NCI-H1048 (cell line): ENCODE measurements at places on chromosomes 6 and 20.

- DNase-seq = no peak
These were observed 385.3 kb upstream of the SOX4 start for GRCh38 chr6:21208081-21208795.

DNA sequence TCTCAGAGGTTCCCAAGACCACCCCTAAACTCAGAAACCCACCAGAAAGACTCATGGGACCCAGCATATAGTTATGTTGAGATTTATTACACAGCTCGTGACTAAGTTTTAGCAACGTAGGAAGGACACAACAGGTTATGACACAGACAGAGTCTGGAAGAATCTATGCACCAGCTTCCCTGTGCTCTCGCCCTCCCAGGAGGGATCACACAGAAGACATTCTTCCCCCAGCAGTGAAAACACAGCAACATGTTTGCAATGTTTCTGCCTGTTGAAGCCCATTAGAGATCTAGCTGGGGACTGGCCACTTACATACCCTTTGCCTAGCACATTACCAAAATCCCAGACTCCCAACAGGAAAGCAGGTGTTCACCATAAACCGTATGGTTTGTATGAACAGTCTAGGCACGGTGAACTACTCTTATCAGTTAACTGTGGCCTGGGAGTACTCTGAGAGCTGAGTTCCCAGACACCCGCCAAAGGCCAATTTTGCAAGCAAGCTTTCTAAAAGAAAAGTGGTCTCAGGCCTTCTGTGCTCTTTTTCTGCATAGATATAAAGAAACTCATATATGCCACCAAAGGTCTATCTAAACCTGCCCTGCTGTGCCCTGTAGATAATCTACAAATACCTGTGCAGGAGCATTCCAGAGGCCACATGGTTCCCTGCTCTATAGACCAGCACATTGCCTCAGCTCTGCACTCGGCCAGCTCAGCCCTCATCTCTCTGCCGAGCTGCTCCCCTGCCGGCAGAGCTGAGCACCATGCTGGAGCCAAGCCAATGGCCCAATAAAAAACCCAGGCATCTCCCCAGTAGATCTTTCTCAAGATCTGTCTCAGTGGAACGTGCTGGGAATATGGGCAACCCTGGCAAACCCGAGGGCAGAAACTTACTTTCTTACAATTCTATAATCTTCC lies 69.6 kb upstream of the SMIM28 start:
- DNase-seq = no peak

DNA sequence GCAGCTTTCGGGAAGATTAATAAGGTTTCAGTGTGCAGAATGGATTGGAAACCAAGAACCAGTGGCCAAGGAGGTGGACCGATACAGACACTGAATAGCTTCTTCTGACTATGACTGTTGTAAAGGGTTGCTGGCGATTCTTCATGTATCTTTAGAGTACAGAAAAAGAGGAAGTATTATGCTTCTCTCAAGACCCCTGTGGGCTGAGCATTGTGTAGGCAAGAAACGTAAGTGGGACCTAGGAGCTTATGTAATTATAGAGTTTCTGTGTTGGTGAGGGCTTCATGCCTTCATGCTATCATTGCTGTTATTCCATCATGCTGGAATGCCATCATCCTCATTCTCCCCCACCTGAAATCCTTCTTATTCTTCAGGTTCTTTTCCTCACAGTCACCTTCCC lies 105.4 kb upstream of the AKIRIN2 start:
- DNase-seq = no peak

DNA sequence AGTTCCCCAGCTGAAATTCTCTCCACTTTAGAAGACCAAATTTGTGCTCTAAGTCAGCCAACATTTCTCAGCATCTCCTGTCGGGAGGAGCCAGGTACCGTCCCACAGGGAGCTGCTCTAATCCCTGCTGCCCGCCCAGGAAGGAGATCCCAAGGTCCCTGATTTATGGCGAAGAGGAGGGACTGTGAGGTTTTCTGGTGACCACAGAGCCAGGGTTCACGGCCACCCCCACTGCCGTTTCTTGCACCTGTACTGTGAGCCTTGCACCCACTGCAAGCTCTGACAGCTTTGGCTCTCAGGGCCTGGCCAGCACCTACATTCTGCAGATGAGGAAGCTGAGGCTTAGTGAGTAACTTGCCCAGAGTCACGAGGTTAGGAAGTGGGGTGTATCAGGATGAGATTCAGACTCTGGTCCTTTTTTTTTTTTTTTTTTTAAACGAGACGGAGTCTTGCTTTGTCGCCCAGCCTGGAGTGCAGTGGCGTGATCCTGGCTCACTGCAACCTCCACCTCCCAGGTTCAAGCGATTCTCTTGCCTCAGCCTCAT lies 34.9 kb downstream of the FOXC1 start:
- no peak for DNase-seq

DNA sequence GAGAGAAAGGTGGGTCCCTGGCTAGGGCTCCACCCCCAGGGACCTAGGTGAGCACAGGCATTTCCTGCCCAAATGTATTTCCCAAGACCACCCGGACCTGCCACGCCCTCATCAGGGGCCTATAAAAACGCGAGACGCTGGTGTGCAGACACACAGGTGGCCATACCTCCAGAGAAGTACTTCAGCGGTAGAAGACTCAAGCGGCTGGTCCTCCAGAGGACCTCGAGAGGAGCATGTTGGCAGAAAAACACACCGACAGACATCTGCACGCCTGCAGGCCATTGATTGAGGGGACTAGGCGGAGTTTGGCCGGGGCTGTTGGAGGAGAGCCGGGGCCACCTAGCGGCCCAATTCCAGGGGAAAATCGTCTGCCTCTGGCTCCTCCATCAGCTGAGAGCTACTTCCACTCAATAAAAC lies 695.8 kb upstream of the MMS22L start:
- no peak for DNase-seq

- no peak for DNase-seq
These were observed 34.7 kb downstream of the TMEM242 start for GRCh38 chr6:157288575-157288974.

DNA sequence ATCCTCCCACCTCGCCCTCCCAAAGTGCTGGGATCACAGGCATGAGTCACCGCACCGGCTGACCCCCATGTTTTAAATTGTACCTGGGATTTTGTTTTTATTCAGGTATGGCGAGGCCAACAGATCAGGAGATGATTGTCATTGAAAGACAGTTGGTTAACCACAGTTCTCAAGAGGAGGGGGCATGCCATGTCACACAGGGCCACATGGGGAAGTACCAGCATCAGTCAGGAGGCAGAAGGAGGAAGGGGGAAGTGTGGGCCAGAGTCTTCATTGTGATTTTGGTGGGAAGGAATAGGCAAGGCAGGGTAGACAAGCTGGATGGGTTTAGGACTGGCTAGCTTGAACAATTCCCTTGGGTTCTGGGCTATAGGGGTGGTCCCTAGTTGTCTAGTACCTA lies 9.9 kb upstream of the MMP9 start:
- no peak for DNase-seq

GRCh38 chr6:21781128-21781527 lies 187.6 kb downstream of the SOX4 start:
- no peak for DNase-seq

- DNase-seq = no peak
These were observed 723 bp downstream of the MANEA start for GRCh38 chr6:95578106-95578410.

GRCh38 chr6:124027392-124027791 lies 223.7 kb downstream of the NKAIN2 start:
- DNase-seq = no peak

DNA sequence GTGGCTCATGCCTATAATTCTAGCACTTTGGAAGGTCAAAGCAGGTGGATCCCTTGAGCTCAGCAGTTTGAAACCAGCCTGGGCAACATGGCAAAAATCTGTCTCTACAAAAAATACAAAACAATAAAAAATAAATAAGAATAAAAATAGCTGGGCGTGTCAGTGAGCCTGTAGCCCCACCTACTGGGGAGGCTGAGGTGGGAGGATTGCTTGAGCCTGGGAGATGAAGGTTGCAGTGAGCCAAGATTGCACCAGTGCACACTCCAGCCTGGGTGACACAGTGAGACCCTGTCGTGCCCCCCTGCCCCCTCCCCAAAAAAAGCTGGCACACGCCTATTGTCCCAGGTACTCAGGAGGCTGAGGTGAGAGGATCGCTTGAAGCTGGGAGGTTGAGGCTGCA lies 35.1 kb upstream of the SRPK1 start:
- no peak for DNase-seq

GRCh38 chr6:82959385-82959941 lies 106.2 kb downstream of the UBE3D start:
- no peak for DNase-seq

DNA sequence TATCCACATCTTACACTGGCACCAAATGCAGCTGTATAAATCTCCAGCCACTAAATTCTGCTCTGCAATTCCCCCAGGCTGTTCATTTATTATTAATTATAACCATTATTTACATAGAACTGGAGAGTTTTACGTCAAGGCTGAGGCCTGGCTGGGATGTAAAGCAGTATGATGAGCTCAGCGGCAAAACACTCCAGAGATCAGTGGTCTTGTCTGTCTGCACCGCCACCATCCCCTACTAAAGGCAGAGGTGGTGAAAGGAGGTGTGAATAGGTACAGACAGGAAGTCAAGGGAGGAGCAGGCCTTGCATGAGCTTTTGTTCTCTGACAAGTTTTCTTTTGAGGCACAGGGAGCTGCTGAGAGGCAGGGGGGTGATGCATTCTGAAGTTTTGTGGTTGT lies 159.9 kb upstream of the PCSK2 start:
- DNase-seq = no peak

- DNase-seq = no peak
These were observed 8.0 kb downstream of the SLC18B1 start for GRCh38 chr6:132790450-132790849.

DNA sequence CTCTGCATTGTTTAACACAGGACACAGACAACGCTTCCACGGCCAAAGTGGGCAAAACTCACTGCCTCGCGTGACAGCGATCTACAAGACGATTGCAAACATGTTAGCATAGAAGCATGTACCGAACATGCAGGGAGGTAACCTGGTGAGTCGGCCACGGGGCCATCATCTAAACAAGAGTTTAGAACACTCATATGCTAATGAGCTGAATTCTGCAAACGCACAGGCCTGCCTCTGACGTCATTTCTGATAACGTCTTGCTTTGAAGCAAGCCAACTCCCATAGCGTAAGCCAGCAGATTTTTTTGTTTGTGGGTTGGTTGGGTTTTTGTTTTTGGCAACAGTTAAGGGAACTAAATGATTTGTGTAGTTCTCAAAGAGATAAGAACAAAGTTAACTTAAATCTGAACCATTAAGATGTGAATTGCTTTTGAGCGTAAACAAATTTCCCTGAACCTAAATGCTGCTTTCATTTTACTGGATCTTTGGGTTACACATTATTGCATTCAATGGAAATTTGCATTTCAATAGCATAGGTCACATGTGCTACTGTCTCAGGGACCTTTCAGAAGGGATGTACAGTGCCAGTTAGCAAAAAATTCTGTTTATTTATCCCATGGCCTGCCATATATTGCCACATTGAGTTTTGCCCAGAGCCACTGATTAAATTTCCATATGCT lies 184.5 kb upstream of the PDE10A start:
- no peak for DNase-seq

DNA sequence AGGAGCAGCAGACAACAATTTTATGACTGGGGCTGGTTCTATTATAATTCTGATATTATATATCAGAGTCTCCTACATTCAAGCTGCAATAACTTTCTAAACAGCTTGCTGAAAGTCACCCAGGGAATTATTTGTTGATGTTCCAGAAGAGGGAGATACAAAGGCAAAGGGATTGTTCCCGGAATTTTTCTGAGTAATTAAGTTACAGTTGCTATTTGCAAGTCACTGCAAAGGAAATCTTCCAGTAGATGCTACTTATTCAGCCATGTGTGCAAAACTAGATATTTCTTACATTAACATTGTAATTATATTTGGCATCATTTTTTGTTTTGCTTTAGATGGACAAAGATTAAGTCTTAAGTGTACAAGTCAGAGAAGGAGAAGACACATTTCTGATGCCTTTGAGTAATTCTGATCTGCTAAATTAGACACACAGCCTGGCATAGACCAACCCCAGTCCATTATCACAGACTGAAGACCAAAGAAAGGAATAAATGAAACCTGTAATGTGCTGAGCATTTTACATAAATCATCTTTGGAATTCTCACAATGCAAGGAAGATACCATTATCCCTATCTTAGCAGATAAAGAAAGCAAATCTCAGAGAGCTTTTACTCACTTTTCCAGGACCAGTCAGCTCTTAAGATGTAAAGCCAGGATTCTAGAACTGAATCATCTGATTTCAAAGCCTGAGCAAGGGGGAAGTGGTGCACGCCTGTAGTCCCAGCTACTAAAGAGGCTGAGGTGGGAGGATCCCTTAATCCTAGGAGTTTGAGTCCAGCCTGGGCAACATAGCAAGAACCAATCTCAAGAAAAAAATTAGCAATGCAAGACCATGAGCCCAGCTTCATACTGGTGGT lies 62.6 kb upstream of the AKAP12 start:
- no peak for DNase-seq

- no peak for DNase-seq
These were observed 1493.5 kb upstream of the DEFB115 start for GRCh38 chr20:29763821-29764511.

- no peak for DNase-seq
These were observed 142.3 kb upstream of the TENT5A start for GRCh38 chr6:81894788-81895271.
